ENCODE measurements at places on chromosomes 2 and 18. TPM values are rescaled to one million over a fixed set of nuclear protein-coding genes. Genes with fewer than 3 reads are reported as not detected.

Gene PCARE
- total RNA-seq, result not detected

Gene LRRTM4
- 8.1 TPM for total RNA-seq

Gene VIL1
- 7.0 TPM for total RNA-seq

Gene TMEM178A
- 14.0 TPM for total RNA-seq

Gene SPP2
- not detected for total RNA-seq

Gene TRMT61B
- 30.1 TPM for total RNA-seq

Gene PECR
- total RNA-seq, result 19.2 TPM

Gene BBS5
- total RNA-seq, result 0.20 TPM

Gene ZNF892
- total RNA-seq, result 10.8 TPM

Gene C2orf15
- 5.5 TPM for total RNA-seq

Gene NT5DC4
- not detected for total RNA-seq

Gene NEB
- total RNA-seq, result 2.6 TPM

Gene MERTK
- total RNA-seq, result 6.1 TPM

Gene PDCL3
- total RNA-seq, result 29.4 TPM

Gene VRK2
- total RNA-seq, result 28.0 TPM

Gene SLC39A10
- total RNA-seq, result 219 TPM

Gene KLHL14
- 1.3 TPM for total RNA-seq

Gene NTSR2
- total RNA-seq, result not detected

Data from H1 (cell line).